NCI-H2029 treated with DMSO at 0.1 percent for 48 hours (cell line): ENCODE measurements at places on chromosomes 13 and 19.
A peak's percentile ranks its signal among the peaks of the same experiment; 100 is the strongest.

DNA sequence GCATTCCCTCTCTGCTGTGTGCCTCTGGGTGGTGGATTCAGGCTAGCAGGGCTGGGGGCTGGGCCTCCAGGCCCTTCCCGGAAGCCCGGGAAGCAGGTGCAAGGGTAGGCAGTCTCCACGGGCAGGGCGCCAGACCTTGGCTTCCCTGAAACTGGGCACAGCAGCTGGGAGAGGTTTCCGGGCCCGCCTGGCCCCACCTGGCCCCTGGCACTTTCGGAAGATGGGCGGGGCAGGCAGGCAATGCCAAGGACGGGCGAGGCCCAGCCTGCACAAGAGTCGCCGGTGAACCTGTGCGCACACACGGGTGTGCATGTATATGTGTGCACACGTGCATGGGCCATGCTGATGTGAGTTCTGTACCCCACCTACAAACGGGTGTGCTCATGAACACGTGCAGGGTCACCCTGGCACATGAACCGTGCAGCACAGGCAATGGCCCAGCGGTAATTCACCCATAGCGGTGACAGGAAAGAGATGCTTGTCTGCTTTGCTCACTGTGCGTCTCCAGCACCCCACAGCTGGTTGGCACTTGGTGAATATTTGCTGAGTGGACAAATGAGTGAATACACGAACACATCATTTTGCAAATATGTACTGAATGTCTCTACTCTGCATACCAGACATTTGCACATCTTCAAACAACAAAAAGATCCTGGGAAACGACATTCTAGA, 15.3 kb downstream of the GADD45B start:
- peak; percentile 84 for DNase-seq

DNA sequence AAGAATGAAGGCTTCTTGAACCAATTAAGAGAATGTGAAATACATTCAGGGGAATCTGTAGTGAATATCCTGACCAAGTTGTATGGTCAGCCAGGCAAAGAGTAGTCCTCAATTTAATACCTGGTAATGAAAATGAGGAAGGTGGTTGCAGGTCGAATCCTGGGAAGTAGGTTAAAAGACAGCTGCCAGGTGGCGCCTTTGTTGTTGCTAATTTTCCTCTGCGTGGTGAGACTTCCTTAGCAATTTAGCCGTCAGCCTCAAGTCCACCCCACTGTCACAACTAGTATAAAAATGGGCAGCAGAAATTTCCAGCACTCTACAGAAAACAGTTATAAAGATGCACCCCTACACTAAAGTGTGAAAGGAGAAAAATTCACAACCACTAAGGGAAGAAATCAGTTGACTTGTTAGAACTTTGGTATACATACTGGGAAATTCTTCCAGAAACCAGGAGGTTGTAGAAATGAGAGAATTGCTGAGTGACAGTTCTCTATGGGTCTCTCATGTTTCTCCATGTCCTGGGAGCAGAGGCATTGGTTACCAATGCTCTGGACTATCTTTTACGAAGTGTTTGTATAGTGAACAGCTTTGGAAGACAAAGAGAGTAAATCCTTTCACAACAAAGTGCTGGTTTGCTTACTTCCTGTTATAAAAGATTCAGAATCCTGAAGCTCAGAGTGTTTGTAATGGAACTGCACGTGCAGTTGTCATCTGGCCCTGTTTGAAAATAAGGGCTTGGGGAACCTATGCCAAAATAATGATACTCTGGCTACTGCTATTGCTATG, 235.9 kb downstream of the NHLRC3 start:
- DNase-seq = no peak

GRCh38 chr13:40484101-40484800, 182.2 kb downstream of the FOXO1 start:
- no peak for DNase-seq

DNA sequence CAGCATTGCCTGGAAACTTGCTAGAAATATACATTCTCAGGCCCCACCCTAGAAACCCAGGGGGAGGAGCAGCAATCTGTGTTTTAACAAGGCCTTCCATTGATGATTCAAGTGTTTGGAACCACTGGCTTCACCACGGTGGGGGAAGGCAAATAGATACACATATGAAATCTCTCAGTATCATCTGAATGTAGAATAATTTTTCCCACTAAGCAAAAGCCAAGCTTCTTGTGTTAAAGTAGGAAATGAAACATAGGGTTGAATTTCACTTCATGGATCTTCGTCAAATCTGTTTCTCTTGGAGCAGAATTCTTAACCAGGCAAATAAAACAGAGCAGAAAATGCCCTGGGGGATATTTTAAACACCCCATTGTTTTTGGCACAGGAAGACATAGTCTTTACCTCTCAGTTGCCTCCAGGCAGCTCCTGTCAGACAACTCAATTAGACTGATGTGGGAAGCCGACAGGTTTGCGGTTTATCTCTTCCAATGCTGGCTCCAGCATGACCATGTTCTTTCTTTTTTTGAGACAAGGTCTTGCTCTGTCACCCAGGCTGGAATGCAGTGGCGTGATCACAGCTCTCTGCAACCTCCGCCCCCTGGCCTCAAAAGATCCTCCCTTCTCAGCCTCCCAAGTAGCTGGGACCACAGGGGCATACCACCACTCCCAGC, 213.0 kb downstream of the FOXO1 start:
- DNase-seq = no peak
